ENCODE measurements at places on chromosomes 5 and 9.

- DNase-seq: no peak
These were observed 235.0 kb downstream of the GOLPH3 start for GRCh38 chr5:31939151-31939550.

DNA sequence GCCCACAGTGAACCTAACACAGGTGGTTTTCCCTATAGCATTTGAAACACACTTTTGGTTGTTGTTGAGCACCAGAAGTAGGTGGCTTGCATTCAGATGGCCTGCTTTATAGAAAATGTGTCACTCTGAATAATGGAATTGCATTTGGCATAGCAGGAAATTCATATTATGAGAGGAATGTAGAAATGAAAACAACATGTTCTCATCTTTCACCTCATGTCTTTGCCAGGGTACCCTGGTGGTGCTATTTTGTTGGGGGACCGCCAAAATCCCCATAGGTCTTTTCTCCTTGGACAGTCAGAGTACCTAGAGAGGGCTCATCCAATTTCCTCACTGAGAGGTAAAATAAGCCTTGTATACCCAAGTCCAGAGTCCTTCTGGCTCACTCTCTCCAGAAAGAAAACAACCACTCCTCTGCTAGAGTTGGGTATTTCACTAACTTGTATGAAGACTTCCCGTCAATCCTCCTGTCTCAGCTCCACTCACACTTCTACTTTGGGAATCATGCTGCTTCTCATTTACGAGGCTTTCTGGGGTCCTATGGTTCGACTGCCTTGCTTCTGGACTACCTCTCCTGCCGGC lies 67.4 kb downstream of the MRPS27 start:
- no peak for DNase-seq

DNA sequence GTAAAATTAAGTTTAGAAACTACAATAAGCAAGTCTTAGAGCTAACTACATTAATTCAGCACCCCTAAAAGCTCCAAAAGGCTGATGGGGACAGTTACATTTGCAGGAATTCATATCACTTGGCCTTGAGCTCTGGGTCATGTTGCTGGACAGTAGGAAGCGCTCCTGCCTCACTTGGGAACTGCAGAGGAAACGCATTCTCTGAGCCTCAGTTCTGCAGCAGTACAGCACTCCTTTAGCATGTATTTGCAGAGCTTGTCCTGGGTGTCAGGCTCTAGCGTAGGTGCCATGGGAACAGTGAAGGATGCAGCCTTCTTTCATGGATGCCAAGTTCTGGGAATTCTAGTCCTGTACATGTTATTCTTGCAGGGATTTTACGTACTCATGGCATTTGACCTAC lies 710.4 kb downstream of the IRX1 start:
- DNase-seq: no peak

- DNase-seq: no peak
These were observed at the start of gene LTC4S for GRCh38 chr5:179793468-179794139. Gene LTC4S (plus strand): TSS chr5:179793986. CDS start chr5:179794081, 95 bp downstream.

GRCh38 chr9:95090023-95090791 lies 227.3 kb downstream of the FANCC start:
- DNase-seq: no peak

DNA sequence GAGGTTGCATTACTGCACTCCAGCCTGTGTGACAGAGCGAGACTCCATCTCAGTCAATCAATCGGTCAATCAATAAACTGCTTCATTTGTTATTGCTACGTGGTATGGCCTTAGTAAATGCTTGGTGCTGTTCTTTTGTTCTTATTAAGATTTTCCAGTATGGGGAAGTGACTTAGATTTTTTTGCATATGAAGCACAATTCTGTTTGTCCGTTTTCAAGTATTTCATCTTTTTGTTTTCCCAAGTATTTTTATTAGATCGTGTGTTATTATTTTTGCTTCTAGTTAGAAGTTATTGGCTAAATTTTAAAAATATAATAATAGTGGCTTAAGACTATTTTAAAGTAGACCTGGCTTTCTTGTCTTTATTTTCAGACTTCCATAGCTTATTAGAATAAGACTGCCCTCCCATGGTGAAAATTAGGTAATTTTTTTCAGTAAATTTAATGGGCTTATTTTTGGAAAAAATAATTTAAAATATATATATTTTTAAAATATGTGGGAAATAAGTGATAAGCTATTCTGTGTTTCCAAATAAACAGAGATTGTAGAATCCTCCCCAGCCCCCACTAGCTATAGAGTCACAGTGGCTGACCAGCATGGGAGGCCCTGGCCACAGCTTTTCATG lies 14.7 kb upstream of the OMD start:
- DNase-seq: no peak

- DNase-seq: no peak
These were observed 3.7 kb upstream of the PAPPA start for GRCh38 chr9:116149844-116150243.

- DNase-seq: no peak
These were observed 108.7 kb downstream of the CFAP90 start for GRCh38 chr5:7742241-7742656.

- no peak for DNase-seq
These were observed 49.1 kb downstream of the GNA14 start for GRCh38 chr9:77598991-77599390.

GRCh38 chr9:97548819-97549540 lies 47.5 kb downstream of the TMOD1 start:
- no peak for DNase-seq

Measured in LNCaP clone FGC (cell line).